AG09309 (cell line): ENCODE measurements at places on chromosomes 7 and 10.

DNA sequence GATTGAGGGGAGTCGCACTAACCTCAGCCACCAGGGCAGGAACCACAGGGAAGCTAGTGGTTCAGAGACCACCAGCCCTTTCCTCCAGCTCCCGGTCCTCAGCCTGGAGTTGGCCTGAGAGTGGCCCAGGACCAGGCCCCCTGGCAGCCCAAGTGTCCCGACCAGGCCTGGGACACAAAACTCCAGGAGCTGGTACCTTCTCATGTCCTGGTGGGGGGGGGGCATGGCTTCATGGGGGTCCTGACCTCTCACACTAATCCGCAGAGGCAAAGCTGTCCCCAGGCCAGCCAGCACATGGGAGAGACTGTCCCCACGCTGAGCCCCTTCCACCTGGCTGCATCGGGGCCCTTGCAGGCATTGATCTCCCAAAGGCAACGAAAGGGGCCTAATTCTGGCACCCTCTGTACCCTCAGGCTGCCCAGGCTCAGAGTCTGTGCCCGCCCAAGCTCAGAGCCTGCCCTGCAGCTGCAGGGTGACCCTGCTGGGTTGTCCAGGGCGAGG, 28.2 kb downstream of the GPRIN2 start:
- no peak for DNase-seq

GRCh38 chr7:14414274-14414986, 425.0 kb upstream of the ETV1 start:
- DNase-seq: no peak

DNA sequence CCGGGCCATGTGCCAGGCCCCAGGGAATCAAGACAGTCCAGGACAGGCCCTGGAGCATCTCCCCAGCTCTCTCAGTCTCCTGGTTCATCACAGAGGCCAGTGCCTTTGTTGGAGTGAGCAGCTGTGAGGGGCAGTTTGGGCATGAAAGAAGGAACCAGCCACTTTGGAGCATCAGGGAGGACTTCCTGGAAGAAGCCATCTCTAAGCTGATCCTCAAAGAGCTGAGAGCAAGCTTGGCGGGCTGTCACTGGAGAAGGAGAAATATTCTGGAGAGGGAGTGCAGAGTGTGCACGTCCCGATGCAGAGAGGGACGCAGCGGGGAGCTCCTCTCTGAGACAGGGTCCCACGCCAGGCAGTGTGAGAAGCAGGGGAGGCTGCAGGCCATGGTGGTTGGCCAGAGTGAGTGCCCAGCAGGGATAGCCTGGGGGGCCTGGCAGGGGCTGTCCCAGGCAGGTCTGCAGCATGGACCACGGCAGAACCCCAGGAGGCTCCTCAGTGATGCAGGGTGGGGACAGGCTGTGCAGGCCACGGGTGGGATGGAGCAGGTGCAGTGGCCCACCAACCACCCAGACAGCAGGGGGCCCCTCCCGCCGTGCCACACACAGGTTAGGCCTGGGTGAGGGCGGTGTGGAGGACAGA, 34.7 kb downstream of the PWWP2B start:
- no peak for DNase-seq

- DNase-seq: no peak
Observed at GRCh38 chr7:24659505-24659904, 86.3 kb downstream of the PALS2 start.

DNA sequence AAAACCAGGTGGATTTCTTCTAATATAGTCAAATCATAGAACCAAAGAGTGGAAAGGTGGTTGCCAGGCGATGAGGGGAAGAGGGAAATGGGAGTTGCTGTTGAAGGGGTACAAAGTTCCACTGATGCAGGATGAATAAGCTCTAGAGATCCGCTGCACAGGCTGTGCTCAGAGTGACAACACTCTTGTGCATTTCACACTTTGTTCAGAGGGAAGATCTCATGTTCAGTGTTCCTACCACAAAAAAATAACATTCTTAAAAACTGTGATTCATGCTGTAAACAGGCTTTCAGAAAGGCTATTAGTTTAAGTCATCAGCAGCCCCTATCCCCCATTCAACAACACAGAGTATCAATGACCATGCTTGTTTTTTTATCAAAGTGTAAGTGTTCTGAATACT, 213.8 kb downstream of the COBL start:
- DNase-seq: no peak

DNA sequence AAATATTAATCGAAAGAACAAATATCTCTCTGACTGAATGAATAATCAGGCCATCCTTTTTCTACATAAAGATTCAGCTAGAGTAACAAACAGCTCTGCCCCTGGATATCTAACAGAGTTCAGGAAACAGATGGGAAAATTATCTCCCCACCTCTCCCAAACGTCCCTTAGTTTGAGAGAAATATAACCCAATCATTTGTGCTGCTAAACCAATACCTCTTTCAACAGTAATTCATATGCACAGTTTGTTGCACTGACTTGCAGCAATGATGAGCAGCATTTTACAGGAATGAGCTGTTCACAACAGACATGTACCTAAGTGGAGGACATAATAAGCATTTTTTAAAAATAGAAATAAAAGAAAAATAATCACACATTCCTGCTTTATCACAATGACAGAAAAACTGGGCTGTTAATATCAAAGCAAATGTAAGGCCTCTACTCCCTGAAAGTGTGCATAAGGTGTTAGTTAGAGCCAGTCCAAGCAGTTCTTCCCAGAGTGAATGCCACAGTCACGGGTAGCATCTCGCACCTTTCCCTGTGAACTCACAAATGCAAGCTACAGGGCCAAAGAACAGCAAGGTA, 2.3 kb downstream of the CREB3L2 start:
- no peak for DNase-seq

GRCh38 chr10:92719991-92720830, 30.5 kb downstream of the HHEX start:
- no peak for DNase-seq

DNA sequence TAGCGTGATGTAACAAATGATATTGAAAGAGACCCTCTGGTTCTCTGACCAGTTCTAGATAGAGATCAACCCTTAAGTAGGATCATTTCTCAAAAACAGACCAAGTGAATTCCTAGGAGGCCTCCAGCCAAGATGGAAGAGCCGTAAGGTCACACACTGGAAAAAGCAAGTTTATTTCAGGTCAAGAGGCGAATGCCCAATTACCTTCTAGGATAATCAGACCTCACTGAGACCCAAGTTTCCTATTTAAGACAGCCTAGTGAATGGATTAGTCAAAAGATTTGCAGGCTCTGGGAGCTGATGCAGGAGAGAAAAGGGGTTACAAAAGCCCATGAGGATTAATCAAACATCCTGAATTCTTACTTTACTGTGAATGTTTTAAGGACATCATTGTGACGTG, 486.1 kb upstream of the NRP1 start:
- no peak for DNase-seq

GRCh38 chr7:22584179-22584578, 84.2 kb upstream of the STEAP1B start:
- no peak for DNase-seq

GRCh38 chr10:11468126-11468742, 143.2 kb downstream of the USP6NL start:
- no peak for DNase-seq

- no peak for DNase-seq
Observed at GRCh38 chr10:110409926-110410325, 87.8 kb upstream of the DUSP5 start.

DNA sequence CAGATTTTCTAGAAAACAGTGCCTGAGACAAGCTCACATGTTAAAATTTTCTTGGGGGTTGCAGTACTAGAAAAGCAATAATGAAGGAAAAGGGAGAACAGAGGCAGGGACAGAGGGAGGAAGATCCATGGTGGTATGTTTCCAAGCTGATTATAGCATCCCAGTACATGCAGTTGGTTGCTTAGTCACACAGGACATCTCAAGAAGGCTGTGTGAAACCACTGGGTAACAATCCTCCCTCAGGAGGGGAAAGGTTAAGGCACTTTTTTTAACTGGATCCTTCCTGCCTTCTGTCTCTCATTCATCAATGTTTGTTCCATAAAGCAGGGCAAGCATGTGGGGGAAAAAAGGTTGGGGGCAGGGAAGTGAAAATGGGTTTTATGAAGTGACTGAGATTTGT, 6.1 kb upstream of the IMMP2L start:
- DNase-seq: no peak

DNA sequence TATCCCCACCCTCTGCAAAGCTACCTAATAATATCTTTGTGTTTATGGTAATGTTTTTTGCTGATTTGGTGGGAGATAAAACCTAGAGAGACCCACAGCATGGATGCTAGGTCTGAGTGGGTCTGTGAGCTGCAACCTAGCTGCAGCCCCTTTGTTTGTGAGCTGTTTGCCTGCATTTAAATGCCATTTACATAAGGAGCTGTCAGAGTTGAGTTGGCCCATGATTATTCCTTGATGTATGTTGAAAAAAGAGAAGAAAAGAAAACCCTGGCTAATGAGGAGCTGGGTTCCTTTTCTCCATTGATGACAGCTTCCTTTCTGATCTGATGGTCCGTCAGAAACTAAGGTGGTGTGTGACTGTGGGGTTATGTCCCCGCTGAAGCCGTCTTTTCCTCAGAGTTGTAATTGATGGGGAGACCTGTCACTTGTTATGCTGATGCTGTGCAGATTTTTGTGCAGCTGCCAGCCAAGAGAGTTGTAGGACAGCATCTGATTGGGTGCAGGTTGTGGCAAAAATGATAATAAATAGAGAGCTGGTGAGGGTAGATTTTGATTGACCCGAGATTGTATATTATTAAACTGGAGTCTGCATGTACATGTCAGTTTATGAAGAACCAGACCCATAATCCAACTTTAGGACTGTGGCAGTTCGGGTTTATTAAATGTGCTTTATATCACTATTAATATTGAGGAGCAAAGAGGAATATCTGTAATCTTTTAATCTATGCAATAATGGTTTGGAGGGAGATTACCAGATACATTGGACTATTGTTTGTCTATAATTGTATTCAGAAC, 219.8 kb downstream of the AUTS2 start:
- no peak for DNase-seq

GRCh38 chr10:25556457-25556856, 377.6 kb upstream of the MYO3A start:
- DNase-seq: no peak
